ENCODE measurements at places on chromosomes 2 and 18.

DNA sequence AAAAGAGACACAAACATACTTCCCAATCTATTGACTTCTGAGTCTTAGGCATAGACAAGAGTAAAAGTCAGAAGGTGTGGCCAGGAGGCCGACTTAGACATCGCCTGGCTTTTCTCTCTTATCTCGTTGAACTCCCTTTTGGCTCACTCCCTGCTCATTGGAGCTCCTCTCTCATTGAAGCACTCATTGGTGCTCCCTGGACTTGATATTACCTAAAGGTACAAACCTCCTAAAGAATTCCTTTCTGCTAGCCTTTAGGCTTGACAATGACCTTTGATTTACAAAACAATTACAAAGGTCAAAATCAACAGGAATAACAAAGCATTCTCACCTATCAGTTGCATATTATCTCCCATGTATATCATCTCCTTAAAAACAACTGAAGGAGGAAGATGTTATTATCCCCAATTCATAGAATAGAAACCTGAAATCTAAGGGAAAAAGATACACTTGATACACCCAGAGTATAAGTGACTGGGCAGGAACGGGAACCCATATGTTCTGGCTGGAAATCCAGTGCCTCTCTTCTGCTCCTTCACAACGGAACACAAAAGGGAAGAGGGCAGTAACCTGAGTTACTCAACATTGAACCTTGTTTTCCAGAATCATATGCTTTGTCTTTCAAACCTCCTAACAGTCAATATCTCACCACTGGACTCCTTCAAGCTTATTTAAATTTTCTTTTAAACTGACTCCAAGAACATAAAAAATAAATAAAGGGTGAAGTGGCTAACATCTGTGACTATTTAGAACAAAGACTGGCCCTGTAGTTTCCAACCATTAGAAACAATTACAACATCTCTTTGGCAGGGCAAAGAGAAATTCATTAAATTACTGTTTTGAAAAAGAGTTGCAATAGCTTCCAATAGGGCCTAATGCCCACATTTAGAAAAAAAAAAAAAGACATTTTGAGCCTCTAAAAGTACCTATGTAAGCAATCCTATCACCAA, 1247.9 kb downstream of the LRP1B start:
- no peak for DNase-seq

DNA sequence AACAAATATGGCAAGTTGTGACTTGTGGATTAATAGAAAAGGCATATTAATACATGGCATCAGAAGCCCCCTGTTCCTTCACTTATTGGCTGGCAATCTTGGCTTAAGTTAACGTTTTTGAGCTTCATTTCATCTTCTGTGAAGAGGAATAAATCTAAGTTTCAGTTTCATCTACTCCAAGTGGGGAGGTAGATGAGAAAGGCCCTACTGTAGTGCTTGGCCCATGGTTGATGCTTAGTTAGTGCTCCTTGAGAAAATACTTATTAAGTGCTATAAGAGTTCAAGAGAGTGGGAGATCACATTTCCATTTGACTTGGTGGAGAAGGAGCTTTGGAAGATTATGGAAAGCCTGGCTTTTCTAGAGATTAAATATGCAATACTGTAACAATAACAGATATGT, 244.3 kb downstream of the BABAM2 start:
- DNase-seq = no peak

- no peak for DNase-seq
These were observed 558.3 kb downstream of the KCNJ3 start for GRCh38 chr2:155256803-155257202.

- DNase-seq = no peak
These were observed 150.4 kb downstream of the PIK3C3 start for GRCh38 chr18:42105394-42105793.

GRCh38 chr2:173978447-173978846, 13.3 kb upstream of the SP3 start:
- no peak for DNase-seq

DNA sequence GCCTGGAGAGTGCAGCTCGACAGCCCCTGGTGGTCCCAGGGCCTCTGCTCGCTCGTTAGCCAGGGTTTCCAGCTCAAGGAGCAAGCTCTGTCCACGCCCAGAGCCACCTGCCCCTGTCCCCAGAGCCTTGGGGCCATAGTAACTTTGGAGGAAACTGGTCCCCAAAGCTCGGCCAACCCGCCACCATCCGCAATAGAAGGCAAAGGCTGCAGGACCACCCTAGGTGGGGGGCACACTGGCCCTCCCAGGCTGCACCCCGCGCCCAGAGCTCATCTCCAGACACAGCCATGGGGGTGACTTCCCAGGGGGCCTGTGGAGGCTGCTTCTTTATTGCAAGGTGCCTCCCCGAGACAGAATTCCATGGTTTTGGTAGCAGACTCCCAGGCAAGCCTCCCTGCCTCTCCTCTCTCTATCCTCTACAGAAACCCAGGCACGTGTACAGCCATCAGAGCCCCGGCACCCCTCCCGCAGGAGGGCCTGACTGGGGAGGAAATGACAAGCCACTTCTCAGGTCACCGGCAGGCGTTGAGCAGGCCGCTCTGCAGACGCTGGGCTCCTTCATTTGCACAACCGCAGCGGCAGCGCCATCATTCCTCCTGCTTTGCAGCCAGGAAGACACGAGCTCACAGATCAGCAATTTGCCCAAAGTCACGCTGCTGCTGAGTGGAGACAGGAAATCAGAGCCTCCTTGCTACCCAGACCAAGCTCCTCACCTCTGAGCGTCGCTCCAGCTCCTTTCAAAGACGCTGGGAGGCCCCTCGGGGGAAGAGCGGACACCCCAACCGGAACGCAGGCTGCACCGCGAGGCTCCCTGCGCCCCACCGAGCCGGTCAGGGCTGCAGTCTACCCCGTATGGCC, 80.2 kb downstream of the NDUFA10 start:
- DNase-seq = no peak

- no peak for DNase-seq
These were observed 25.1 kb upstream of the INPP4A start for GRCh38 chr2:98419544-98419943.

DNA sequence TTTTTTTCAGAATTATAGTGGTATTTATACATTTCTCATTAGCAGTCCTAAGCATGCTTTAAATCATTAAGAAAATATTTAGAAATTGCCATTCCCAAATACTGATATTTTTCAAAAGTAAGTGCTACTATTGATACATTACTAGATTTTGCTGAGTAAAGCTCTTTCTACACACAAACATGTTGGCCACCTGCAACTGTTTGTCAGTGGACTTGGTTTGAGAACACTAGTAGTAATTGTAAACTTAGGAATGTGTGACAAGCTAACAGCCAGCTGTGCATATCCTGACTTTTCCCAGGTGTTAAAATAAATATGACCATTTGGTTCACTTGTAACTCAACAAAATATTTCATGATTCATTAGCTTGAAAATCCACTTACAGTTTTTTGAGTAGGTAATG, 103.1 kb downstream of the MSTN start:
- DNase-seq = no peak

DNA sequence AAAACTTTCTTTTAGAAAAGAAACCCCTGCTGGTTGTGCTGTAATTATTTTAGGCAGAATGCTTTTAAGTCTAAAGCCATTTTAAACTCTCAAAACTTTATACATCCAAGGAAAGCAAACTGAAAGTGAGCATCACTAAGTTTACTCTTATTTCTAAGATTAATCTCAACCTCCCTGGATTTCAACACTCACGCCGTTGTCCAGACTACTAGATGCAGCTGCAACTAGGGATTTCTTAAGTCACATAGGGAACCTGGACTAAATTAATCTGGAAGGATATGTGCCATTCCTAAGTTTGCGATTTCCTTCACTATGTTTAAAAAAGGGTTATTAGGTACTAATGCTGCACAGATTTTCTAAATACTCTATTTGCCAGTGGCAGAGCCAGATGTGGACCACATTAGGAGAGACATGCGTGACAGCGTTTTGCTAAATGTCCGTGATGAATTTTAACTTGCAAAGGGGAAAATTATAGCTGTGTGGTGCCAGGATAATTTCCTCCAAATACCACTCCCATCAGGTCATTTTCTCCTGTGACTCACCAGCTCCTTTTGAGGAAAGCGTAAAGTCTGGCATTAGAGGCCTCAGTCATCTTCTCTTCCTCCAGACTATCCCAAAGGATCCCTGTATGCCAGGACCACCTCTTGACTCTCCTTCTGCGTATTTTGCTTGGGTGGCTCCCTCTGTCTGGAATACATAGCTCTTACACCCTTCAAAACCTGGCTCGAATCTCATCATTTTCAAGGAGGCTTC, 143.7 kb downstream of the ATL2 start:
- DNase-seq = no peak

DNA sequence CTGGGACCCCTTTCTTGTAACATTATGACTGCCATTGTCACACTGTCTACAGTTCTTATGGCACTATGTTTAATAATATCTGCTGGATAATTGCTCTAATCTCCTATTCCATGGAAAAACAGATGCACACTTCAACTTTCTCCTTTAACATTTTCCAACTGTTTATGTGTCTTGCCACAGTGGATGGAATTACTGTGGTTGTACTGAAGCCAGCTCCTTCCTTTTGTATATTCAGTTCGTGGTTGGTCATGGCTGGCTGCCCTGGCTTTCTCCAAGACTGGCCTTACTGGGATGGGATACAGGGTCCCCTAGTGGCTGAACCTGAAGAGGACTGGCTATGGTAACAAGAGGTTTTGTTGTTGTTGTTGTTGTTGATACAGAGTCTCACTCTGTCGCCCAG, 113.9 kb downstream of the SS18 start:
- no peak for DNase-seq

DNA sequence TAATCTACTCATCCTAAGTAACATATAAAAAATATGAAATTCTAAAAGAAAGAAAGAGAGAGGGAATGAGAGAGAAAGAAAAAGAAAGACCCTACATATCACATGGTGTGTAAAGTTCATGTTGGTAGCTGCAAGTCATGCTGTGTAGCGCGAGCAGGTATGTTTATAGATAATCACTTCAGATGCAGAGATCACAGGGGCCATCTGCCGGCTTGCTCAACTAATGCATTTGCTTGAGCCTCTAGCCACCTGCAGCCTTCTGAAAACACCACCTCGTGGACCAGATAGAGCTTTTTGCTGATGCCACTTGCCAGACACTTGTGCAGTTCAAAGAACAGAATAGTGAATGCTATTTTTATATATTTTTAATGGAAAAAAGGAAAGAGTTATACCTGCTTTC, 37.6 kb downstream of the CDH7 start:
- peak; percentile 75 for DNase-seq

DNA sequence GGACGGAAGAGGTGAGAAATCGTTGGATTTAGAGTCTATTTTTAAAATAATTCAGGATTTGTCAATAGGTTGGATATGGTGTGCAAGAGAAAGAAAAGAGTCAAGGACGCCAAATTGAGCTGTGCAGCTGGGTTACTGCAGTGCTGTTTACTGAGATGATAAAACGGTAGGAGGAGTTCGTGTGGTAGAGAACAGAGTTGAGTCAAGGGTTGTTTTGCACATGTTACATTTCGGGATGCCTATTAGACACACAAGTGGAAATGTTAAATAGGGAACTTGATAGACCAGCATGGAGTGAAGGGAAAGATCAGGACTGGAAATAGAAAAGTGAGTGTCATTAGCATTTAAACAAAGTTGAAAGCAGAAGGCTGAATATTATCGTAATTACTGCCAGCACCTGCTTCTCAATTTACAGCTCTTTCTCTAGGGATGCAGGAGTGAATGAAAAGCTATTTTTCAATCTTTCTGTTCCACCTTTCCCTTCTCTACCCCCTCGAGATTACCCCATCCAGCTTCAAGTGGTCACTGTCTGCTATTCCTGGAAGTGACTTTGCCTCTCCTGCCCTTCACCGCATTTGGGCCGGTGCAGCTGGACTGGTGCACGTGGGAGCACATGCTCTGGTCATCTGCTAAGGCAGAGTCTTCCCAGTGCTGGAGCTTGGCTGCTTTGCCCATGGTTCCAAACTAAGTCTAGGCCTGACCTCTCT, 30.3 kb downstream of the GPR75 start:
- DNase-seq = peak; percentile 0

DNA sequence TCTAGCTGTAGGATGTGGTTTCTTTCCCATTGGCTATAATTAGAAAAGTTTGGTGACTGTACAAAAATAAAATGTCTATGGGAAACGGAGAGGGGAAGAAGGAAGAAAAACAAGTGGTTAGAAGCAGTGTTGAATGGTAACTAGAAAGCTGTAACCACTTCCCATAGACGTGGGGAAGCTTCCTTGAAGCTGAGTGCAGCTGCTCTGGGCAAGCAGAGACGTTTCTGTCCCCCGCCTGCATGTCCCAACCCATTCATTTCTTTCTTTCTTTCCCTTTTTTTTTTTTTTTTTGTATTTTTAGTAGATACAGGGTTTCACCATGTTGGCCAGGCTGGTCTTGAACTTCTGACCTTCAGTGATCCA, 367.8 kb upstream of the HS6ST1 start:
- no peak for DNase-seq

- no peak for DNase-seq
These were observed 737.6 kb downstream of the SLC4A3 start for GRCh38 chr2:220365023-220365422.

DNA sequence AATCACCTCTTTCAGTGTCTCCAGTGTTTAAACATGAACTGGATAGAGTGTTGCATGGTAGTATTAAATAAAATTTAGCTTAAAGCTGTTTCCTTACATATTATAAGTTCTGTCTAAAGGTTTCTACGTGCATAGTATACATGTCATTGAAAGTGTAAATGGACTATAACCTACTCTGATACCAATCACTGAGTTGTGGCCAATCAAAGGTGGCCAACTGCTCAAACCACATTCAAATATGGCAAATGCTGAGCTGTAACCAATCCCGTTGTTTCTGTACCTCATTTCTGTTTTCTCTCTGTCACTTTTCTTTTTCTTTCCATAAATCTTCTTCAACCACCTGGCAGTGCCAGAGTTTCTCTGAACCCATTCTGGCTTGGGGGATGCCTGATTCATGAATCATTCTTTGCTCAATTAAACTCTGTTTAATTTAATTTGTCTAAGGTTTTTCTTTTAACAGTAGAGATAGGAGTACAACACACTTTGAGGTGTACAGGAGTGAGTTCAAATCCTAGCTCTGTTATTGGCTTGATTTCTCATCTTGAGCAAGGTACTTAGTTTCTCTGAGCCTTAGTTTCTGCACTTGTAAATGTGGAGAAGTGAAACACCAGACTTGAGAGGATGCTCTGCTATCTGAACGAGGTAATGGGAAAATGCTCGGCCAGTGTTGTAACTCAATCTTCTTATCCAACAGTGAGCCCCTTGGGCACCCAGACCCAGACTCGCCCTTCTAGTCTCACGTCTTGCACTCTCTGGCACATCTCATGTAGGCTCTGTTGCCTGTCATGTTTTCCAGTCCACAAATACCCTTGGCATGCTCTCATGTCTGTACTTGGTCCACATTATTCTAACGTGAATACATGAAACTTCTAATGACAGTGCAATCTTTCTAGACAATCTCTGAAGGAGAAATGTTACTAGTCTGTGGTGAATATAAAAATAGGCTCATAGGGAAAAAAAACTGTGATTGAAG, 228.0 kb downstream of the PIK3C3 start:
- no peak for DNase-seq

- no peak for DNase-seq
These were observed 31.8 kb upstream of the IMP4 start for GRCh38 chr2:130310881-130311280.

All from NCI-H1092 treated with DMSO at 0.1 percent for 48 hours (cell line).